ENCODE measurements at places on chromosomes 6 and 20. TPM values are rescaled to one million over a fixed set of nuclear protein-coding genes. Genes with fewer than 3 reads are reported as not detected.

The AGPAT4 gene
- 73.2 TPM for total RNA-seq

The TPD52L1 gene
- 1.4 TPM for total RNA-seq

The EYS gene
- 0.78 TPM for total RNA-seq

The CFAP61 gene
- 3.1 TPM for total RNA-seq

The MYLK2 gene
- 0.78 TPM for total RNA-seq

The KCNQ2 gene
- 167 TPM for total RNA-seq

The PHF20 gene
- total RNA-seq: 46.3 TPM

The PNLDC1 gene
- not detected for total RNA-seq

The BACH2 gene
- total RNA-seq: 65.4 TPM

The PTCRA gene
- not detected for total RNA-seq

The HRH3 gene
- 0.47 TPM for total RNA-seq

The TFAP2A gene
- not detected for total RNA-seq

The APCDD1L gene
- not detected for total RNA-seq

The HMGA1 gene
- 25.0 TPM for total RNA-seq

The CALHM4 gene
- total RNA-seq: not detected

The DPPA5 gene
- not detected for total RNA-seq

The CDKAL1 gene
- 47.6 TPM for total RNA-seq

The TREML1 gene
- not detected for total RNA-seq

The TSHZ2 gene
- 0.31 TPM for total RNA-seq

The PREX1 gene
- total RNA-seq: 21.1 TPM

The PPP1R3G gene
- 1.2 TPM for total RNA-seq

The TBXT gene
- total RNA-seq: not detected

The CFAP206 gene
- 3.0 TPM for total RNA-seq

The WFDC5 gene
- total RNA-seq: not detected

The KIF13A gene
- total RNA-seq: 27.8 TPM

The KDM1B gene
- total RNA-seq: 47.4 TPM

The FAM135A gene
- total RNA-seq: 161 TPM

The GLP1R gene
- total RNA-seq: not detected

The TRIM15 gene
- total RNA-seq: not detected

The NKAPL gene
- total RNA-seq: 4.1 TPM

The RSPH9 gene
- total RNA-seq: 6.2 TPM
